ENCODE measurements at places on chromosomes 3 and 15.

GRCh38 chr3:110732420-110732819 is 339.2 kb upstream of the NECTIN3 start:
- no peak for DNase-seq

DNA sequence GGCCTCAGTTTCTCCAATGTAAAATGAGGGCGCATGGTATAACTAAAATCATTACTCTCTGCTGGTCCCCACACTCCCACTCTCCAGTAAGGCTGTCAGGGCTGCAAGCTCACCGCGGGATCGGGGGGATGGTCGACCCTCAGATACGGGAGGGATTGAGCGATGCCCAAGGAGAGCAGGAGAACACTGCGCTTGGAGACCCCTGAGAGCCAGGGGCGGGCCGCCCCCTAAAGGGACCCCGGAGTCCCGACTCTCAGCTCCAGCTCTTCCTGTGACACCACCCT is 713 bp upstream of the PLEKHO2 start:
- DNase-seq = no peak

DNA sequence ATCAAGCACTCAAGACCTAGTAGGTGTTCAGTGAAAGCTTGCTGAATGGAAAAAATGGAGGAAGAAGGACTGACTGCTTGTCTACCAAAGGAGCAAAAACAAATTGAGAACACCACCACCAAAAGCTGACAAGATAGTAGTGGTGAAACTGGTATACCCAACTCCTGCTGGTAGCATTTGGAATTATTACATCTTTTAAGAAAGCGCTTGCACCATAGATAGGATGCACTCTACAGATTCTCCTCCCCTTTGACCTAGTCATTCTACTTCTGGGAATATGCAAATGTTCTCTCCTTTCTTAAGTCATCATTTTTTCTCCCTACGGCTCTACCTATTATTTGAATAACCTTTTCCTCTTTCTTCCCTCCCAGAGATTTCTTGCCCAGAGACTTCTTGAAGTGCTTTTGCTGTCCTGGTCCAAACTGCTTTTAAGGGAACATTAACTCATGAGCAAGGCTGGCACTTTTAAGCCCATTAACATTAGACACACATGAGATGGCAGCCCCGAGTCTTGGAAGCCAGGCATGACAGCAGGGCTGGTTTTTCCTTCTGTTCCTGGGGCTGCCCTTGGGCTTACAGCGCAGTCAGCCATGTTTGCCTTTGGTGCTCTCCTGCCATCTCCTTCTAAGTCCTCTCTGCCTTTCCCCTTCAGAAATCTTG is 75.0 kb upstream of the TLE3 start:
- no peak for DNase-seq

DNA sequence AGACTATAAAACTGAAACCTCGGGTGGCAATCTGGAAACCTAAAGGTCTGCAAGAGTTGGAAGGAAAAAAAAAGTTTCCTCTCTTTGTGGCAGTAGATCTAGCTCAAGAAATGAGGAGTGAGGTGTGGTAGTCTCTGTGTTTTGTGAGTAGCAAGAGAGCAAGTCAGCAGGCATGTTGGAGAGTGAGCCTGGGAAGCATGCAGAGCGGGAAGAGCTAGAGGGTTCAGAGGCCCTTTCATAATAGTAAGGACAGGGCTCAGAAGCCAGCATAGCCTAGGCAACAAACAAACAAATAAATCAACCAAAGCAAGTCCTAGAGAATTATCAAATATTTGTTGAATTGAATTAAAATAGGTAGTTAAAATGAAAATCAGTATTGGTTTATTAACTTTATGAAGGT is 189.7 kb upstream of the CBLB start:
- no peak for DNase-seq

DNA sequence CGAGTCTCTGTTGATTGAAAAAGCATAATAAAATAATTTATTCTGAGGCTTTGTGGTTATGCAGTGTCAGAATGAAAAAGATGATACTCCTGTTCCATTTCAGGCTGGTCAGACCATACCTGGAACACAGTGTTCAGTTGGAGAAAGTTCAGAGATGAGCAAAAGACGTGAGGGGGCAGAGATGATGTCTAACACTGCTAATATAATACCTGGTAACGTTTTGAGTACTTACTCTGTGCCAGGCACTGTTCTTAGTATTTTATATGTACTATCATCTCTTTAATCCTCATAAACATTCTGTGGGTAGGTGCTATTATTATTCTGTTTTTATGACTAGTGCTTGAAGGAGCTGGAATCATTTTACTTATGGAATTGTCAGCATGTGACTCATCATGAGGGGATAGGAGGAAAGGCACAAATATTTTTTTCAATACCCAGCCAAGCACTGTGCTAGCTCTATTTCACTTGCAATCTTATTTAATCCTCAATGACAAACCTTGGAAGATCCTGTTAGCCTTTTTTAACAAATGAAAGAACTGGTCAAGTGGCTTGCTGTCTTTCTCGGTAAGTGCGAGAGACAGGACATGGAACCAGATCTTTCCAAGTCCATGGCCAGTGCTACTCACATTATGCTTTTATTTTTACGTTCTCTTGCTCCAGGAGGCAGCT is 31.8 kb downstream of the IQGAP1 start:
- DNase-seq = peak; percentile 59

GRCh38 chr3:71499227-71499876 is 84.2 kb downstream of the FOXP1 start:
- no peak for DNase-seq

DNA sequence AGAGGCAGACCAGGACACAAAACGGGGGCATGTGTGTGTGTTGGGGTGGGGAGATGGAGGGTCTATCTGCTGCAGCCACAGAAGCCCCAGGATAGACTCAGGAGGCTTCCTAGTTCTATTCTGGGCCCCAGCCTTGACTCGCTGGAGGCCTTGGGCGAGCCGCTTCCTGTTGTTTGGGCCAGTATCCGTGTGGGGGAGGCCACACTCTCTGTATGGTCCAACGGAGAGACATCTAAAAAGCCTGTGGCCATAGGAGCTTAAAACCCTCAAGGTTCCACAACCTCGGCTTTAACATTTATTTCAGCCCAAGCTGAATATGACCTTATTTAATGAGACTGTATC is 32.8 kb downstream of the POC1A start:
- no peak for DNase-seq

GRCh38 chr3:54891540-54891897 is 36.3 kb downstream of the LRTM1 start:
- no peak for DNase-seq

GRCh38 chr3:196666001-196666867 is 26.7 kb downstream of the NRROS start:
- DNase-seq = no peak

- no peak for DNase-seq
These were observed 11.4 kb downstream of the LMOD3 start for GRCh38 chr3:69110941-69111546.

- no peak for DNase-seq
These were observed 89.0 kb upstream of the FNDC3B start for GRCh38 chr3:171950373-171950772.

- peak; percentile 49 for DNase-seq
These were observed 3.7 kb downstream of the PBRM1 start for GRCh38 chr3:52682016-52682415.

DNA sequence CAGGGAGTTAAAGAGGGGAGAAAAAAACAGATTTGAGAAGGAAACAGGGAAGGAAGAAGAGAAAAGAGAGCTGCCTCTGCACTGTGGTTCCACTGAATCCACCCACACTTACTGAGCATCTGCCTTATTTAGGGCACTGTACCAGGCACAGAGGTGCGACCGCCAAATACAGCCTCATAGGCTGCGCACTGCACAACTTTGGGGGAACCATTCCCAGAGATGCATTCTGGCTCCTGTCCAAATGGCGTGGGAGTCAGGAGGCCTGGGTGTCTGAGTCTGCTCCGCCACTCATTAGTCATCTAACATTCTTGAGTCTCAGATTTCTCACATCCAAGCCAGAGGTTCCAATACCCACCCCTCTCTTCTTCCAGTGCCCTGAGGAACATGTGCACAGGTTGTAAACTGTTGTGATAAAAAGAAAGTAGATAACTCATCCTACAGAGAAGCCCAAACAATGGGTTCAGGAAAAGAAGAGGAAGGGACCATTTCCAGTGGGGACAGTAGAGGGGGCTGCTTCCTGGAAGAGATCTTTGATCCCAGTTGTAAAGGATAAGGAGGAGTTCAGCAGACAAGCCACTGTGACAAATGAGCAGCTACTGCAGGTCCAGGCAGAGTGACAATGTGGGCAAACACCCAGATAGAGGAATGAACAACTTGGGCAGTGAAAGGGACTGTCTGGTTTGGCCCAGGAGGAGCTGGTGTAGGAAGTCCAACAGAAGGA is 254.6 kb downstream of the UACA start:
- peak; percentile 64 for DNase-seq

DNA sequence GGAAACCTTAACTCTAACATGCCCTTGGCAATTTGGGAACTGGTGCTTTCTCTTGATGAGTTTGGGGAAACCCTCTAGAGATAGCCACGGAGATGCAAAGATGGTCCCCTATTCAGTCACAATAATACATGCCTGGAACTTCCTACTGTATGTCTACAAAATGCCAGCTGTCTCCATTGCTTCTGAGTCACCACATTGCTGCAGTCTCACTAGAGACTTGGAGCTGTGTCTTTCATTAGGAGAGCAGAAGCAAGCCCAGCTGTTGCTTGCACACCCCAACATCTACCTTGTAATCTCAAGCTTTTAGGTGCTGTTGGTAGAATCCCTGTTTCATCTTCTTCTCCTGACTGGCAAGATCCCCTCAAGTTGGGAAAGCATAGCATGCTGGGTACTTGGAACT is 261.0 kb downstream of the ADAMTSL3 start:
- DNase-seq = no peak

DNA sequence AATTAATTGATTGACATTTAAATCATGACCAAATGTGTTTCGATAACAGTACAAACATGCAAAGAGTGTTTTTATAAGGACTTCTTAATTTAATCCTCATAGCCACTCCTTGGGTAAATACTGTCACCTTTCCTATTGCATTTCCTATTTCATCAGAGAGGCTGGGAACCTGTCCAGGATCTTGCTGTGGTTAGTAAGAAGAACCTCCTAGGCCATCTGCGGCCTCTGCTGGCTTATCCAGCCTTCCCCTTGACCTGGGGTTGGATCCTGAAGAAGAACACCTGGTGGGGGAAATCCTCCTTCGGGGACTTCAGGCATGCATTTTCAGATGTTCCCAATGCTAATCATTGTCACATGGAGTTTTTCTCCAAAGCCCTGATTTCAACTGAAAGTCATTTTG is 25.5 kb downstream of the GLDN start:
- DNase-seq = no peak

- peak; percentile 56 for DNase-seq
These were observed 262.0 kb upstream of the UMPS start for GRCh38 chr3:124467980-124468902.

DNA sequence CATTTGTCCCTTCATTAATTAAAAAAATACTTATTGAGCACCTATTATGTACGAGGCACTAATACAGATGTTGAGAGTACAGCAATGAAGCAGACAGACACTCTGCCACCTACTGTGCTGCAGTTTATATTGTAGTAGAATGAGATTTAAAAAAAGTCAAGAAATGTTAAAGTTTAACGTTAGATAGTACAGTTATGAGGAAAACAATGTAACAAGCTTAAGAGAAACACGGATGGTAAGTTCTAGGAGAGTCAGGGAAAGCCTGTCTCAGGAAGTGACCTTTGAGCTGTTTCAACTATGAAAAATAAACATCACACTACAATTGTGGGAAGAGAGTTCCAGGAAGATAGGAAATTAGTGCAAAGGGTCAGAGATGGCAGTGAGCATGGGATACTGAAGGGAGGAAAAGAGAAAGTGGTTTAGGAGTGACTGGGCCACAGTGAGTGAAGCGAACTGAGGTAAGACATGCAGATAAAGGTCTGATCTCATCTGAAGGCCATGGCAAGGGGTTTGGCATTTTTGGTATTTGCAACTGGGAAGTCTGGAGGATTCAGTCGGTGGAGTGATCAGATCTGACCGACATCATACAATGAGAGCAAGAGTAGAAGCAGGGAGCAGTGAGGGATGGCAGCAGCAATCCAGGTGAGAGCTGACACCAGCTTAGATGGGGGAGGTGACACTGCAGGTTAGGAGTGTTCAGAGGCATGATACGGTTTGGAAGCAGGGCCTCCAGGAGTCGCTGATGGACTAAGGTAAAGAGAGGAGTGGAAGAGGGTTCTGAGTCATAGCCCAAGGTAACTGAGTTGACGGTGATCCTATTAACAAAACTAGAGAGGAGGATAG is 28.5 kb downstream of the PLSCR4 start:
- no peak for DNase-seq

GRCh38 chr15:60840306-60840702 is 361.4 kb upstream of the ICE2 start:
- DNase-seq = no peak

- no peak for DNase-seq
These were observed 126.5 kb downstream of the PDE8A start for GRCh38 chr15:85108136-85108535.

- no peak for DNase-seq
These were observed 827.4 kb downstream of the SI start for GRCh38 chr3:164250923-164251322.

DNA sequence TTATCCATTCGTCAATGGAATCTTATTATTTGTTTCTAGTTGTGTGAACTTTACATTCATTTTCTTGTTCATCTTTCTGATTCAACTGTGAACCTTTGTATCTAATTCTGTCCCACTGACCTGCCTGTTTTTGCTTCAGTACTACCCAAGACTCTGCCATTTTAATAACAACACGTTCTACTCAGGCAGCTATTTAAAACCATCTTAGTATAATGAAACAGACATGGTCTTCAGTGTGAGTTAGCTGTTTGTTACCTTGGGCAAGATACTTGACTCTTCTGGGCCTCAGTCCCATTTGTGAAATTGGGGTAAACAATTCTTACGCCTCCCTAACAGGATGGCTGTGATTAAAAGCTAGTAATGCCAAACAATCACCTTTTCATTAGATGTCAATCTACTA is 1.6 kb downstream of the BTBD1 start:
- DNase-seq = no peak

DNA sequence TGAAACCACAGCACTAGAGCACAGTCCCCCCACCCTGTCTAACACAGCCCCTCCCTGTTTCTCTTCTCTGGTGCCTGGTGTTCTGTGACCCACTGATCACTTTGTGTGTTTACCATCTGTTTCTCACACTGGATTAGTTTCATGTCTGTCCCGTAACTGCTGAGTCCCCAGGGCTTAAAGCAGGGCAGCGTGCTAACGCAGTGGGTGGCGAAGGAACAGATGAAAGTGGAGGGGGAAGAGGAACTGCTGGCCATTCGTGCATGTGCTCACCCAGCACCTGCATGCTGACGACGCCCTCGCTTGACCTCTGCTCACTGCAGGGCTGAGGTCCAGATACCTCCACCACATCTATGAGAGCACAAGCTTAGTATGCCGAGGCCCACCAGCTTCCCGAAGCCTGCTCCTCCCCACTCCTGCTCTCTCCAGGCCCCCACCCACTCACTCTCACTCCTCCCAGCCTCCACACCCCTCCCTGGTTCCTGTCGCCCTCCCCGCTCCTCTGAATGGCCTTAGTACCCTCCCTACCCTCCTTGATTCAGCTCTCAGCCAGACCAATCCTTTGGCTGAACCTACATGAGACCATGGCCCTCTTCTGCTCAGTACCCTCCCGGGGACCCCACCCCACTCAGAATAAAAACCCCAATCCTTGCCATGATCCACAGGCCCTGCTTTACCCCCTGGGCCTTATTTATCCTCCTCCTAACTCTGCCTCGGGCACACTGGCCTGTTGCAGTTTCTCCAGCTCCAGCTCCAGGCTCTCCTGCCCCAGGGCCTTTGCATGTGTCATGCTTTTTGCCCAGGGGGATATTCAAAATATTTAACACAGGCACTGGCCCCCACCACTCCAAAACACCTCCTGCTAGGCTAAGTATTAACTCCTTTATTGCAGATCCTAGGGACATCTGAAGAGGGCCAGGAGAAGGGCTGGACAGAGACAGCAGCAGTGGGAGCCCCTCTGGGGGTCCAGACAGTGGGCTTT is 15.1 kb upstream of the IQSEC1 start:
- DNase-seq = no peak
